Renal cortical epithelial cell (primary cell): ENCODE measurements at places on chromosomes 1 and 21.

- DNase-seq, result peak; percentile 7
These were observed 78.8 kb upstream of the NR5A2 start for GRCh38 chr1:199948587-199949280.

DNA sequence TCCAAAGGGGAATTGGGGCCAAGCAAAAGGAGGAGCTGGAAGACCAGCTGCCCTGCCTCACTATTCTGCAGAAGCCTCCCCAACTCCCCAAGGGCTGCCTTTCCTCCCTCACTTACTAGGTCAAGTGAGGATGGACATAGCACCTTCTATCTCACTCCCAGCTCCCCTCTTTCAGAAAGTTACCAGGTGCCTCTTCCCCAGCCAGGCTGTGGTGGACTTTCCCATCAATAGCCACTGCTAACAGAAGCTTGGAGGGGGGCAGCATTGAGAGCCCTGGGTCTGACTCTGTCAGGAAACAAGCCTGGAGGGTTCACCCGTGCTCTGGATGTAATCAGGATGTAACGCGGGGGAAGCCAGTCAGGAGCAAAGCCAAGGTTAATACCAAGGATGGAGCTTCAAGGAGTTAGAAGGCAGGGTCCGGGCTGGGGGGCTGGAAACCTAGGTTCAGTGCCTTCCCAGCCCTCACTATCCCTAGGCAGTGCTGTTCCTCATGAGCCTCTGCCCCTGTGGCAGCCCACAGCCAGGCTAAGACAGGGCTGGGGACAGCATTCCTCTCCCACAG, 127.8 kb upstream of the NGF start:
- no peak for DNase-seq

- no peak for DNase-seq
These were observed 565.3 kb upstream of the NEGR1 start for GRCh38 chr1:72847651-72848050.

GRCh38 chr1:175818929-175819328, 75.5 kb upstream of the TNR start:
- DNase-seq, result no peak

- no peak for DNase-seq
These were observed 2.4 kb downstream of the DNAJC6 start for GRCh38 chr1:65311760-65312159.
